ENCODE measurements at places on chromosomes 2 and 18.

GRCh38 chr2:207487650-207488311 is 42.0 kb upstream of the CREB1 start:
- no peak for DNase-seq

- DNase-seq: no peak
Measured at GRCh38 chr2:39642051-39642718, 23.5 kb upstream of the TMEM178A start.

GRCh38 chr18:79640064-79640672 is 39.4 kb upstream of the CTDP1 start:
- DNase-seq: no peak

GRCh38 chr2:172877826-172878225 is 142.2 kb downstream of the RAPGEF4 start:
- no peak for DNase-seq

DNA sequence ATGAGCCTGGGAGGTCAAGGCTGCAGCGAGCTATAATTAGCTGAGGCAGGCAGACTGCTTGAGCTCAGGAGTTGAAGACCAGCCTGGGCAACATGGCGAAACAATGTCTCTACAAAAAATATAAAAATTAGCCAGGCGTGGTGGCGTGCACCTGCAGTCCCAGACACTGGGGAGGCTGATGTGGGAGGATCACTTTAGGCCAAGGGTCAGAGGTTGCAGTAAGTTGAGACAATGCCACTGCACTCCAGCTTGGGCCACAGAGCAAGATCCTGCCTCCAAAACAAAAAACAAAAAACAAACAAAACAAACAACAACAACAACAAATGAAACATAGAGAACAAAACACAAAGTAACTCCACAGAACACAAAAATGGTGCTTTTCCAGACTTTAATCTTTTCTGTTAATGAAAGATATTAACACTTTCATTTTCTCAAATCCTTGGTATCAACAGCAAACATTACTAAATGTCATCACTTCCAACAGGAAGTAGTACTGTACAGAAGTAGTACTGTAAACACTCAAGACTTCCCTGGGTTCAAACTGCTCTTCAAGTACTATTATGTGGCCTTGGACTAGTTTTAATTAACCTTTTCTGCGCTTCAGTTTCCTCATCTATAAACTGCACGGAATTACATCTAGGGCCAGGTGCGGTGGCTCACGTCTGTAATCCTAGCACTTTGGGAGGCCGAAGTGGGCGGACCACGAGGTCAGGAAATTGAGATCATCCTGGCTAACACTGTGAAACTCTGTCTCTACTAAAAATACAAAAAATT is 27.9 kb downstream of the PUM2 start:
- DNase-seq: no peak

GRCh38 chr2:85448461-85449213 is 30.1 kb downstream of the SH2D6 start:
- no peak for DNase-seq
